ENCODE measurements at places on chromosomes 1 and 21. TPM values are rescaled to one million over a fixed set of nuclear protein-coding genes. Genes with fewer than 3 reads are reported as not detected.

RNF186 gene
- 0.34 TPM for polyA plus RNA-seq

TFF3 gene
- 3.0 TPM for polyA plus RNA-seq

C1orf74 gene
- polyA plus RNA-seq: 3.7 TPM

PEAR1 gene
- 64.2 TPM for polyA plus RNA-seq

DNA sequence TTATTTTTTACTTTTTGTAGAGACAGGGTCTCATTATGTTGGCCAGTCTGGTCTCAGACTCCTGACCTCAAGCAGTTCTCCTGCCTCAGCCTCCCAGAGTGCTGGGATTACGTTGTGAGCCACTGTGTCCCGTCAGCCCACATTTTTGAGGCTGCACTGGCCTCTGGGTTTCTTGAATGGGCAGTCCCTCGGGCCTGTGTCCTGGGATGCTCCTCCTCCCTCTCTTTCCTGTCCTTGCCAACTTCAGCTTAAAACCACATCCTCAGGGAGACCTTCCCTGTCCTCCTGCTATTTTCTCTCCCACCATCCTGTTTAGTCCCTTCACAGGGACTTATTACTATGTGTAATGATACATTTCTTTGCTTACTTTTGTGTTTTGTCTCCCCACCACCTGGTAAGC is 31.4 kb upstream of the LYST start:
- no peak for DNase-seq

DNA sequence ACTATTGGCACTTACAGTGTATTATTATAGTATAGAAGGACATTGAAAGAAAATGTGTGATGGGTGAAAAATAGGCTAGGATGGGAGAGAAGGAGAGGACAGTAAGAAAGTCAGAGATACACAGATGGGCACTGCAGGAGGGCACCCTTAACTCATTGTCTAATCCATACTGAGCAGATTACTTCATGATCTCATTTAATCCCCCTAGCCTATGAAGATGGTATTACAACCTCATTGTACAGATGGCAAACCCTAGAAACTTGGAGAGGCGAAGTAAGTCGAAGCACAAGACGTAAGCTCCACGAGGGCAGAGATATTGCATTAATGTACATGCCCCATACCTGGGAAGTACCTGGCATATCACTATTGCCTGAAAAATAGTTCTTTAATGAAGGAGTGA is 346.9 kb upstream of the DAB1 start:
- no peak for DNase-seq

- DNase-seq: no peak
Observed at GRCh38 chr1:56024155-56024554, 555.2 kb downstream of the PLPP3 start.

GRCh38 chr21:42799948-42800347 is 79.4 kb downstream of the WDR4 start:
- DNase-seq: no peak

- no peak for DNase-seq
Observed at GRCh38 chr1:93036672-93037071, 42.4 kb upstream of the MTF2 start.

GRCh38 chr1:35575416-35575958 is 2.4 kb downstream of the TFAP2E start:
- no peak for DNase-seq

GRCh38 chr1:209926045-209926444 is 12.0 kb upstream of the SYT14 start:
- no peak for DNase-seq

- DNase-seq: no peak
Observed at GRCh38 chr21:29641635-29642550, 297.9 kb downstream of the GRIK1 start.

DNA sequence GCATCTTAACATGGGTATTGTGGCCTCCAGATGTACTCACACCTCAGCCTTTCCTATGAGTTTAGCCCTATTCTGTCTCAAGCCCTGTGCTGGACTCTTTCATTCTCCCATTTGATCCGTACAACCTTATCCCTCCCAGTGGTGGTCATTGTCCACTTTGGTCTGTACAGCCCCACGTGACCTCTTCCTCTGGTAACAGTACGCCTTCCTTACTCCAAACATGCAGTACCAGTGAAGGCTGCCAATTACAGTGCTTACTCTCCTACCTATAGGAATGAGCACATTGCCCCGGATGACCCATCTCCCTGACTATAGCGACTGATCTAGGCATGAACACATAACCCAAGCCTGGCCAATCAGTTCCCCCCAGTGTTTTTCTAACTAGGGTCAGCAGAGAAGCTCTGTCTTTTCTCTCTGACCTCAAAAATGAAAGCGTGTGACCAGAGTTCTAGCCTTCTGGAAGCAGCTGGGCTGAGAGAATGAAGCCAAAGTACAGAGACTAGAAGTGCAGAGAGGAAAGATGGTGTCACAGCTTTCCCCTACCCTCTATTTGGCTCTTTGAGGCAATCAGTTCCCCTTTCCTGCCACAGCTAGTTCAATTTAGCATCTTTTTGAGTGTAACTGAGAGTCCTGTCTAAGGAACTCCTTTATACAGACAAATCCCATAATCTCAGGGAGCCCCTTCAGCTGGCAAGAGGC is 9.9 kb upstream of the QSOX1 start:
- no peak for DNase-seq

DNA sequence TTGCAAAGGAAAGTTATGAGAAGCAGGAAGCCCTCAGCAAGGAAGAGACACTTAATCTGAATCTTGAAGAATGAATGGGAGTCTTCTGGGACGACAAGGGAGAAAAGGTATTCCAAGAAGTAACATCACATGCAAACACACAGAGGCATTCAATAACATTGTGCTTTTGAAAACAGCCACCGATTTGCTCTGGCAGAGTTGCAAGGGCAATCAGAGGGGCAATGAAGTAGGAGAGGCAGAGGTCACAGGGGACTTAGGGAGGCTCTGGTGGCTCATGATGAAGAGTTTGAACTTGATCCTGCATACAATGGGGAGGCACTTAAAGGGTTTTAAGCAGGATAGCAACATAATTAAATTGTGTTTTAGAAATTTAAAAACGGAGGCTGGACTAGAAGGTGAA is 107.7 kb downstream of the DDX20 start:
- DNase-seq: no peak

DNA sequence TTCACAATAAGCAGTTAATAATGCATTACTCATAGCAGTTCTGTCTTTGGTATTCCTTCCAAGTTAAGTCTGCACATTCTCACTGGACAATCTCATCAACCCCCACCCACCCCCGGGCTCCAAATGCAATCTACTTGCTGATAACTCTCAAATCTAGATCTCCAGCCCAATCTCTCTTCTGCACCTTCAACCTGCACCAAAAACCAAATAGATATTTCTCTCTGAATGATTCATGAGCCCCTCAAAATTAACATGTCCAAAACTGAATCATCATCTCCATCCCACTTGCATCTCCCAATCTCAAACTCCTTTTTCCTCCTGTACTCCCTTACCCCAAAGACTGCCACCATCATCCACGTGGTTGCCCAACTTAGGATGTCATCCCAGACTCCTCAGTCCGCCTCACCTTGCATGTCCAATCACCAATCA is 2.7 kb downstream of the DOCK7 start:
- DNase-seq: no peak

- no peak for DNase-seq
Observed at GRCh38 chr1:58739856-58740466, 40.1 kb upstream of the MYSM1 start.

All from left renal pelvis (tissue), 4 donors.